CD4-positive, alpha-beta T cell (primary cell): ENCODE measurements at places on chromosomes 7 and 10.

GRCh38 chr10:14859775-14860174 is 18.9 kb upstream of the SUV39H2 start:
- no peak overlapping the region for H3K4me3 ChIP-seq
- no peak for DNase-seq
- no peaks in the 10 kb centered on the region for H3K27me3 ChIP-seq
- H3K4me1 ChIP-seq = no peaks in the 10 kb centered on the region
- no peak overlapping the region for H3K27ac ChIP-seq

DNA sequence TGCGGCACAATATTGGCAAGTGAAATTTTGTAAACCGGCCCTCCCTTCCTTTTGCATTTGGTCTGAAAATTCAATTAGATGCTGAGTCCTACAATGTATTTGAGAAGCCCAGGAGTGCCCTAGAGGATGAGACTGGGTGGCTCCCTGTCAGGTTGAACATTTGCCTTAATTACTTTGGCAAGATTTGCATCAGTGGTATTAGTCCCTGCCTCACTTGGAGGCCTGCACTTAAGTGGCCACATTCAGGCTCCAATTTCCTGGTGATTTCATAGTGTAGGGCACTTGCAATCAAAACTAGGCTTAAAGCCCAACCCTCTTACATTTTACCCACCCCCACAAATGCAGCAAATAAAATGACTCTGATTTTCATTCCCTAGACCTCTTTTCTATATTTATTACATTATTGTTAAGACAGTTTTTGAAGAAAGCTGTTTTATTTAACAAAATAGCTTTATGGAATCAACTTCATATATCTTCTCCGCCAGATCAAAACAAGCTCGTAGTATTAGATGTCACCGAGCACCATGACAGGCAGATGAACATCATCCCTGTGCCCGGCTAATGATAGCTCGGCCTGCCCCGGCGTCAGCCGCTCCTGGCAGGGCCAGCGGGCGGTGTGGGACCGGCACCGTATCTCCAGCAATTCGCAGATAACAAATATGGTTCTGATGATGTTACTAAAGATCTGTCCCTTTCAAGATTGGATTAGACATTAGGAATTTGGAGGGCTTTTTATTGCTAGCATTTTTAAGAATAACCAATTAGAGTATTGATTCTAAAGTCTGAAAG is 73.6 kb downstream of the EGFR start:
- no peak overlapping the region for H3K27ac ChIP-seq
- H3K4me3 ChIP-seq = no peak overlapping the region
- no peak for DNase-seq
- no peaks in the 10 kb centered on the region for H3K36me3 ChIP-seq

DNA sequence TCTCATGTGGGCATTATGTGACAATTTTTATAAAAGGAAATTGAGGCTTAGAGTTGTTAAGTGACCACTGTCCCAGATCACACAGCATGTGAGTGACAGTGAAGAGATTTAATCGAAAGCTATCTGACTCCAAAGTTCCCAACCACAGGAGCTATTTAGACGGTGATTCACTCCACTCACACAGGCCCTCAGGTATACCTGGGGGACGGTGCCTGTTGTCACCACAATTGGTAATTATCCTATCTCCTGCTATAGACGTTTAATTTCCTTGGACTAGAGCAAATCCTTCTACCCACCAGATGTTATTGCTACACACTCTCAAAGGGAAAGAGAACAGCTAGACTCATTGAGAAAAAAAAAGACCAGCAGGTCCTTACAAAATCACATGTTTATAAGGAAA is 145.5 kb downstream of the KLF6 start:
- DNase-seq = no peak
- no peaks in the 10 kb centered on the region for H3K36me3 ChIP-seq
- H3K27me3 ChIP-seq = no peaks in the 10 kb centered on the region
- H3K4me3 ChIP-seq = no peak overlapping the region
- H3K4me1 ChIP-seq = no peaks in the 10 kb centered on the region

DNA sequence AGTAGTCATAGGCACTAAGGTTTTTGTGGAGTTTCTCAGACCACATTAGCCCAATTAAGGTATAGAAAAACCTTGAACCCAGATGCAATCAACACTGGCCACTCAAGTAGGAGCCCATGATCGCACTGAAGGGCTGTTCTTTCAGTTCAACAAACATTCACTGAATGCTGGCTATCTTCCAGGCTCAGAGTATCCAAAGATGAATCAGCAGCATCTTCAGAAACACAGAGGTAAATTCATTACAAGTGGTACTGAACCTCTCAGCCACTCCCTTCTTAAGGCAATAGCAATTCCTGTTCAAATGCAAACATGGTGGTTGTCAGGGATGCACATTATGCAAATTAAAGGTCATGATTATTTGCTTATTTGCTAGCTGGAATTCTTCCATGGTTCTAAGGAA is 17.1 kb downstream of the KCNK18 start:
- DNase-seq = no peak
- H3K4me3 ChIP-seq = no peak overlapping the region
- no peaks in the 10 kb centered on the region for H3K36me3 ChIP-seq
- peaks cover 15% of the 10 kb centered on the region for H3K4me1 ChIP-seq
- peaks cover 25% of the 10 kb centered on the region for H3K27me3 ChIP-seq

GRCh38 chr10:59735296-59735695 is 18.0 kb downstream of the MRLN start:
- DNase-seq = no peak
- no peaks in the 10 kb centered on the region for H3K4me1 ChIP-seq
- H3K27me3 ChIP-seq = no peaks in the 10 kb centered on the region
- no peak overlapping the region for H3K4me3 ChIP-seq
- H3K36me3 ChIP-seq = no peaks in the 10 kb centered on the region
- no peak overlapping the region for H3K27ac ChIP-seq

GRCh38 chr10:22461891-22462290 is 116.6 kb downstream of the SPAG6 start:
- H3K4me3 ChIP-seq = no peak overlapping the region
- no peak for DNase-seq
- H3K27ac ChIP-seq = no peak overlapping the region
- no peaks in the 10 kb centered on the region for H3K36me3 ChIP-seq

- DNase-seq = no peak
- no peaks in the 10 kb centered on the region for H3K27me3 ChIP-seq
- no peaks in the 10 kb centered on the region for H3K4me1 ChIP-seq
- H3K4me3 ChIP-seq = no peak overlapping the region
- H3K27ac ChIP-seq = no peak overlapping the region
These were observed 22.0 kb downstream of the VWA2 start for GRCh38 chr10:114261076-114261475.

GRCh38 chr7:43575506-43575905 is 7.4 kb upstream of the STK17A start:
- H3K36me3 ChIP-seq = no peaks in the 10 kb centered on the region
- DNase-seq = no peak
- H3K27ac ChIP-seq = no peak overlapping the region
- H3K4me1 ChIP-seq = no peaks in the 10 kb centered on the region
- no peaks in the 10 kb centered on the region for H3K27me3 ChIP-seq

DNA sequence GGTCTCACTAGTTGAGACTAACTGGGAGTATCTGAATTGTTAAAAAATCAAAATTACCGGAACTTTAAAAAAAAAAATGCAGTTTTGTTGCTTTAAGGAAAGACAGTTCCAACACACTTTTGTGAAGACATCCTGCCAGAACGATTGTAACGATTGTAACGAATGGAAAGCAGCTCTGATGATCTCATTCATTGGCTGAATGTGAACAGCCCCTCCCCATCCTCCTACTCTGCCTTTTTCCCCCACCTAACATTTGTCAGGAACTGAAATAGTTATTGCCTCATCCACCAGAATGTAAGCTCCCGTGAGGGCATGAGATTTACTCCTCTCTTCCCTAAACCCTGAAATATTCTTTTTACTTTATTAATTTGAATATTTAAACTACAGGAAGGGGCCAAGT is 23.1 kb upstream of the ZC3HAV1L start:
- peaks cover 12% of the 10 kb centered on the region for H3K4me1 ChIP-seq
- peaks cover 96% of the 10 kb centered on the region for H3K36me3 ChIP-seq

- peak; percentile 69 for DNase-seq
- no peaks in the 10 kb centered on the region for H3K36me3 ChIP-seq
- H3K4me1 ChIP-seq = peaks cover 15% of the 10 kb centered on the region
- H3K27me3 ChIP-seq = no peaks in the 10 kb centered on the region
These were observed 9.3 kb upstream of the TMEM270 start for GRCh38 chr7:73851410-73852338.

GRCh38 chr7:98110249-98111022 is 3.8 kb downstream of the LMTK2 start:
- H3K27me3 ChIP-seq = no peaks in the 10 kb centered on the region
- H3K4me3 ChIP-seq = no peak overlapping the region
- no peak overlapping the region for H3K27ac ChIP-seq
- DNase-seq = no peak
- H3K36me3 ChIP-seq = no peaks in the 10 kb centered on the region
- H3K4me1 ChIP-seq = peaks cover 41% of the 10 kb centered on the region

DNA sequence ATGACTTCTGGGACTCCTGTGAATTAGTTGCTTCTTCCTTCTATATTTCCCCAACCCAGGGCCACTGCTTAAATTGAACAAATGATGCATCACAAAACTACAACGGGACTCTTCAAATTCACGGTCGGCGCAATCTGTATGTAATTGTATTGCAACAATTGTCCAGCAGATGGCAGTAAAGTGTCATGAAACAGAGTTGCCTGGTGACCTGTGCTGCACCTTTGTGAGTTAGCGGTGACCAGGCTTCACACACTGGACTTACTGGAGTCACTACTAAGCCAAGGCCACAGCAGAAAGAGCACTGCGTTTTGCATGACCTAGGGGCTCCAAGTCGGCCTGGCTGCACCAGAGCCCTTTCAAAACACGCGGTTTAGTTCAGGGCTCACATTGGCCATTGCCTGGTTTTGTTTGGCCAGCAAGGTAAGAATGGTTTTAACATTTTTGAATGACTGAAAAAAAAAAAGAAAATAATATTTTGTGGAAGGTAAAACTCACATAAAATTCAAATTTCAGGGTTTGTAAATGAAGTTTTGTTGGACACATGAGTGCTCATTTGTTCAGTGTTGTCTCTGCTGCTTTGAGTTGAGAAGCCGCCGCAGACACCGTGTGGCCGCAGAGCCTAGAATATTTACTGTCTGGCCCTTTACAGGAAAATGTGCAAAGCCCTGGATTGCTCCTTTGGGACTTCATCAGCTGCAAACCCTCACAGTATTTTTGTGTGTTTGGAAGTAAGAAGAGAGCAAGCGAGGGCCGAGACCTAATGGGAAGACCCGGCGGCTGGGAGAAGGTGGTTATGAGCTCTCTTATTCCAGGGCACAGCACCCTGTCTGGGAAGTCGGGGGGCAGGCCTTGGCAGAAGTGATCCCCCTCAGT is 23.2 kb upstream of the ZNF32 start:
- DNase-seq = peak; percentile 68
- H3K4me1 ChIP-seq = peaks cover 10% of the 10 kb centered on the region
- no peak overlapping the region for H3K27ac ChIP-seq
- H3K36me3 ChIP-seq = no peaks in the 10 kb centered on the region
- no peak overlapping the region for H3K4me3 ChIP-seq

- H3K4me3 ChIP-seq = no peak overlapping the region
- H3K27me3 ChIP-seq = no peaks in the 10 kb centered on the region
- no peak for DNase-seq
These were observed 11.1 kb upstream of the PARD3 start for GRCh38 chr10:34826221-34826620.

DNA sequence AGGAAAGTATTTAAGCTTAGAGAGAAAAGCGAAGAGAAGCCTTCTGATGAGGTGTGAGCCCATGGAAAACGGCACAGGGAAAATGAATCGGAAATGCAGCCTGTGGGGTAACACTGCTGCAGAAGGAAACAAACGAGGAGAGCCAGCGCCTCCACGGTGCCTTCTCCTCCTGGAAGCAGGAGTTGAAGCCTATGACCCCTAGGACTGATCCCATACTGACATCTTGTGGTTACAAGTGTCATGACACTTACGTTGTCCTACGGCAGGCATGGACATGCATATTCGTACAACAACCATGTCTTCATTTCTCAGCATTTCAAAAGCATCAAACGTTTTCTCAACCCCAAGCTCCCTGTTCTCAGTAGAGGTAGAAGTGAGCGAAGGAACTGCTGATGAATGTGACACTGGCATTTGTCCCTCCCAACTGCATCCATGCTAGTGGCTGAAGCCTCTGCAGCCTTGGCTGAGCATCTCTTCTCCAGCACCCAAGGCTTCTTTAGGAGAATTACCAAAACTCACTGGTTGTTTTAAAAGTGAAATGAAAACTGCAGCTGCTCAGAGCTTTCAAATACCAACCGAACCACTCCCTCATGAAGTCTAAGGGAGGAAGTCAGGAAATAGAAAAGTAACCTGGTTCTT is 160.2 kb downstream of the JAZF1 start:
- H3K36me3 ChIP-seq = no peaks in the 10 kb centered on the region
- H3K4me1 ChIP-seq = peaks cover 6% of the 10 kb centered on the region
- DNase-seq = no peak
- no peak overlapping the region for H3K27ac ChIP-seq

GRCh38 chr7:47455872-47456185 is 126.1 kb downstream of the TNS3 start:
- no peaks in the 10 kb centered on the region for H3K27me3 ChIP-seq
- DNase-seq = no peak
- H3K4me1 ChIP-seq = no peaks in the 10 kb centered on the region
- H3K27ac ChIP-seq = no peak overlapping the region
- no peak overlapping the region for H3K4me3 ChIP-seq

DNA sequence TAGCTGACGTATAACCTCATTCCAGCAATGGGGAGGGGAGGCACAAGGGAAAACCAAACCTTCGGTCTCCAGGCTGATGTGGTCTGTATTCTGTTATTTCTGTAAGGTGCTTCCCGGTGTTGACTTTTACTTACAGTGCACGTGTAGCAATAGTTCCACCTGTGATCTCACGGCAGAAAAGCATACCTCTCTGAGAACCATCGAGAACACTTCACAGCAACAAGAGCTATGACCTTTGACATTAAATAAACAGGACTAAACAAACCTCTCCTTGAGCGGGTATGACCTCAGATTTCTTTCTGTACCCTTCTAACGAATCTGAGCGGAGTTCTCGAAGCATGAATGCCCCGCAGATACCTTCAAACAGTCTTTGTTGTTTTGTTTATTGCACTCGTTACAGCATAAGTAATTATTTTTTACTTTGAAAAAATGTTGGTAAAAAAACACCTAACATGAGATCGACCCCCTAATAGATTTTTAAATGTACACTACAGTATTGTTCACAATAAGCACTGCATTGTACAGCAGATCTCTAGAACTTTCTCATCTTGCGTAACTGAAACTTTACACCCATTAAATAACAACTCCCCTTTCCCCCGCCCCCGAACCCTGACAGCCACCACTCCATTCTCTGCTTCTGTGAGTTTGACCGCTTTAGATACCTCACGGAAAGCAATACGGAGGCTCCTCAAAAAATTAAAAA is 282.3 kb downstream of the GATA3 start:
- no peaks in the 10 kb centered on the region for H3K27me3 ChIP-seq
- DNase-seq = no peak
- H3K36me3 ChIP-seq = no peaks in the 10 kb centered on the region
- H3K27ac ChIP-seq = no peak overlapping the region
- no peak overlapping the region for H3K4me3 ChIP-seq

GRCh38 chr7:151251328-151251688 is 2.8 kb upstream of the SMARCD3 start:
- H3K4me1 ChIP-seq = peaks cover 32% of the 10 kb centered on the region
- no peak for DNase-seq
- H3K4me3 ChIP-seq = no peak overlapping the region
- H3K36me3 ChIP-seq = no peaks in the 10 kb centered on the region
